ENCODE measurements at places on chromosomes 6 and 20. TPM values are rescaled to one million over a fixed set of nuclear protein-coding genes. Genes with fewer than 3 reads are reported as not detected.

SPAG4 gene
- total RNA-seq: 6.8 TPM

FOXS1 gene
- not detected for total RNA-seq

FILIP1 gene
- 0.34 TPM for total RNA-seq

MAS1L gene
- total RNA-seq: not detected

DACT2 gene
- not detected for total RNA-seq

PRDM1 gene
- 1.6 TPM for total RNA-seq

AIF1 gene
- total RNA-seq: not detected

OXT gene
- total RNA-seq: not detected

EPM2A gene
- 4.5 TPM for total RNA-seq

APMAP gene
- total RNA-seq: 97.7 TPM

RIPOR3 gene
- 0.30 TPM for total RNA-seq

ZBTB12 gene
- 3.0 TPM for total RNA-seq

SEMG1 gene
- not detected for total RNA-seq

CST11 gene
- total RNA-seq: not detected

MYCT1 gene
- total RNA-seq: not detected

IRF4 gene
- total RNA-seq: not detected

SLC26A8 gene
- not detected for total RNA-seq

SIRPD gene
- not detected for total RNA-seq

CBLN4 gene
- total RNA-seq: not detected

DNAH8 gene
- total RNA-seq: not detected

TPBG gene
- total RNA-seq: 68.7 TPM

LIME1 gene
- 6.7 TPM for total RNA-seq

MRAP2 gene
- total RNA-seq: not detected

TTI1 gene
- total RNA-seq: 20.7 TPM

GABRR1 gene
- total RNA-seq: not detected

CDK19 gene
- total RNA-seq: 5.2 TPM

EYS gene
- total RNA-seq: not detected

WFDC5 gene
- total RNA-seq: not detected

SOX4 gene
- total RNA-seq: 5.1 TPM

EEF1A2 gene
- total RNA-seq: 0.30 TPM

ADGB gene
- not detected for total RNA-seq

HSPA1L gene
- 0.50 TPM for total RNA-seq

NKAPL gene
- total RNA-seq: 1.3 TPM

BNIP5 gene
- not detected for total RNA-seq

TREML1 gene
- total RNA-seq: not detected

RIPOR2 gene
- total RNA-seq: 0.67 TPM

GGTLC1 gene
- not detected for total RNA-seq

SMPDL3A gene
- 5.0 TPM for total RNA-seq

GPR6 gene
- not detected for total RNA-seq

FAM209B gene
- total RNA-seq: not detected

IL17A gene
- not detected for total RNA-seq

MAK gene
- 0.15 TPM for total RNA-seq

ERVFRD-1 gene
- total RNA-seq: not detected

TDRD6 gene
- not detected for total RNA-seq

NCOA3 gene
- total RNA-seq: 13.5 TPM

PKIB gene
- total RNA-seq: 0.59 TPM

ATXN1 gene
- 8.2 TPM for total RNA-seq

THBS2 gene
- 43.2 TPM for total RNA-seq

VSX1 gene
- total RNA-seq: not detected

ZC3H12D gene
- total RNA-seq: under 0.01 TPM

EDN3 gene
- total RNA-seq: not detected

GATA5 gene
- not detected for total RNA-seq

CPNE5 gene
- total RNA-seq: not detected

PRR18 gene
- total RNA-seq: not detected

PSMB9 gene
- total RNA-seq: 4.9 TPM

LY6G5C gene
- 2.2 TPM for total RNA-seq

DEFB119 gene
- total RNA-seq: not detected

Data from bronchus fibroblast of lung (primary cell).